ENCODE measurements at places on chromosomes 6 and 20.

DNA sequence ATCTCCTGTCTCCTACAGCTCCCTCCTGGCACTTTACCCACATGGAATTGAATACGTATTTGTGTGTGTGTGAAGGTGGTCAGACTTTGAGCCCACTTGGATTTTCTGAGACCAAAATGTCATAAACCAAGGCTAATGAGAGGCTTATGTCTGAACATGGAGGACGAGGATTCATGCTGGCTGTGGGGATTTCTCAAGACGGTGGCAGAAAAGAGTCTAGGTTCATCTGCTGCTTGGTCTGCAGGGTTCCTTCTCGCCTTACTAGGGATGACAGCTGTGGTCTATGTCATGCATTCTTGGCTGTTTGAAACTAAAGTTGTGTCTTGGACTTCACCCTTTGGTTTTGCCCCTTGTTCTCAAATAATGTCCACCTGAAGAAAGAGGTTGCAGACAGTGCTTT lies 58.6 kb downstream of the FAM120B start:
- no peak for DNase-seq

- DNase-seq, result no peak
These were observed 144.8 kb downstream of the OGFRL1 start for GRCh38 chr6:71433441-71433840.

- DNase-seq, result peak; percentile 82
These were observed 13.0 kb downstream of the RPP21 start for GRCh38 chr6:30357678-30358540.

- DNase-seq, result no peak
These were observed 1608.8 kb downstream of the GRIK2 start for GRCh38 chr6:103002282-103002681.

DNA sequence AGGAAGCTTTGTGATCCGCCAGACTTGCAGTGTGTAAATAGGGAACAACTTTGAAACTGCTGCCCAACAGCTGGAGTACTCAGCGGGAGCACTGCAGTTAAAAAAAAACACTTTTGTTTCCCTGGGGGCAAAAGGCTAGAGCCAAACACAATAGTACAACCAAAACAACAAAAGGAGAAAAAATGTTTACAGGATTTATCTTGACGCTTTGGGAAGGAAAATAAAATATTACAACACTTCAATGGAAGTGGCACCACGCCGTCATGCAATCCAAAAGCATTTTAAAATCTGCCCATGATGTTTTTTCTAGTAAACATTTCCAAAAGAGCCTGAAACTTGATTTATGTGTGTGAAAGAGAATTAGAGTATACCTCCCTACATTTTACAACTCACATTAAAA lies 26.0 kb downstream of the PTPRK start:
- DNase-seq, result peak; percentile 25

DNA sequence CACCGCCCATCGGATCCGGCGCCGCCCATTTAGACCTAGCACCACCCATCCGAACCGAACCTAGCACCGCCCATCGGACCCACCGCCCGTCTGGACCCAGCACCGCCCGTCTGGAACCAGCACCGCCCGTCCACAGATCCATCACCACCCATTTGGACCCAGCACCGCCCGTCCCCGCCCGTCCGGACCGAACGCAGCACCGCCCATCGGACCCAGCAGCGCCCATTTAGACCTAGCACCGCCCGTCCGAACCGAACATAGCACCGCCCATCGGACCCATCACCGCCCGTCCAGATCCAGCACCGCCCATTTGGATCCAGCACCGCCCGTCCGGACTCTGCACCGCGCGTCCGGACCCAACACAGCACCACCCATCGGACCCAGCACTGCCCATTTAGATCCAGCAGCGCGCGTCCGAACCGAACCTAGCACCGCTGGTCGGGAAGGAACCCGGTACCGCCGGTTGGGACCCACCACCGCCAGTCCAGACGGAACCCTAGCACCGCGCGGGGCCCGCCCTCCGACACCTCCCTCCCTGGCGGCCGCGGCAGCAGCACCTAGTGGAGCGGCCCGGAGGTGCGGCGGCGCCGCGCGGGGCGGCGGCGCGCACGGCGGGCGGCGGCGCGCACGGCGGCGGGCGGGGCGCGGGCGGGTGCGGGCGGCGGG lies 348 bp upstream of the AFDN start:
- DNase-seq, result peak; percentile 89

DNA sequence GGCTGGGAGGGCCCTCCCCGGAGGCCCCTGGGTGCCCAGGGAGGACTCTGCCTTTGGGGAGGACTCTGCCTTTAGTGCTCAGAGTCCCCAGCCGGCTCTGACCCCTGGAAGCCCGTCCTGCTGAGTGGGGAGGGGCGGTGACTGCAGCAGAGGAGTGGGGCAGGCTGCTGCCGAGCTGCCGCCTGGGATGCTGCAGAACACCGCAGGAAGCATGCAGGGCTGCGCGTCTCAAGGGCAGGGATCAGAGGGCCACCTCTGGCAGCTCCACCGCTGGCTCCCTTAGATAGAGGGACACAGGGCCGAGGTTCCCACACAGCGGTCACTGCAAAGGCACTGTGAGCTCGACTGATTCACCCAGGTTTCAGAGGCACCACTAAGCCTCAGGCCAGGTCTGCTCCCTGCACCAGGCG lies 82.2 kb upstream of the GATA5 start:
- no peak for DNase-seq

Data from iPS-NIHi11 (cell line).